ENCODE measurements at places on chromosomes 5 and 9.

DNA sequence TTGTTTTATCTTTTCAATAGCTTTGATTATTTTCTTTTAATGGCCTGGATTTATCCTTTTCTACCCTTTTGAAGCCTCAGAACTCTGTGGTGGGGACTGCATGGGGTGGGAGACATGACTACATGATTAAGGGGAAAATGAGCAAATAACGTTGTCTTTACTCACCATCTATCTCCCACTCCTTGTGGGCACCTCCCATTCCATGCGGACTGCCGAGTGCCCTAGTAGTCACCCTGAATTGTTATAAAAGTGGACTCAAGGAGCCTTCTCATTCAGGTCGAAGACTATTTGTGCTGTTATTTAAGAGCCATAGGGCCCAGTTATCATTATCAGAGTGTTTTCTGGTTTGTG lies 281.8 kb downstream of the MLLT3 start:
- no peak for DNase-seq

DNA sequence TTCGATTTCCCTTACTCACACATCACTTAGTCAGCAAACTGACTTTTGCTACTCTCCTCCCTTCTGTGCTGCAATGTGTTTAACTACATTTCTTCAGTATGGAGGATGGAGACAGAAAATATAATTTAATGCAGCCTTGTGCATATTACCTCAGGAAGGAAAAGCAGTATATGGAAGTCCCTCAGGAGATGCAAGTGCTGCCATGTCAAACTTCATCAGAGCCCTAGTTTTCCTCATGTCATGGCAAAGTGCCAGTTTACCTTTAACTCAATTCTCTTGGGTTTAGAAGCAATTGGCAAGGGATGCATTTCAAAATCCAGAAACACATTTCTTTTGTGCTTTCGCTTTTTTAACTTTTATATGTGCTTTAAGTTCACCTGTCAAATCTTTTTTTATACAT lies 365.4 kb downstream of the ISL1 start:
- no peak for DNase-seq

GRCh38 chr5:160253441-160253840 lies 24.1 kb downstream of the FABP6 start:
- DNase-seq, result no peak

DNA sequence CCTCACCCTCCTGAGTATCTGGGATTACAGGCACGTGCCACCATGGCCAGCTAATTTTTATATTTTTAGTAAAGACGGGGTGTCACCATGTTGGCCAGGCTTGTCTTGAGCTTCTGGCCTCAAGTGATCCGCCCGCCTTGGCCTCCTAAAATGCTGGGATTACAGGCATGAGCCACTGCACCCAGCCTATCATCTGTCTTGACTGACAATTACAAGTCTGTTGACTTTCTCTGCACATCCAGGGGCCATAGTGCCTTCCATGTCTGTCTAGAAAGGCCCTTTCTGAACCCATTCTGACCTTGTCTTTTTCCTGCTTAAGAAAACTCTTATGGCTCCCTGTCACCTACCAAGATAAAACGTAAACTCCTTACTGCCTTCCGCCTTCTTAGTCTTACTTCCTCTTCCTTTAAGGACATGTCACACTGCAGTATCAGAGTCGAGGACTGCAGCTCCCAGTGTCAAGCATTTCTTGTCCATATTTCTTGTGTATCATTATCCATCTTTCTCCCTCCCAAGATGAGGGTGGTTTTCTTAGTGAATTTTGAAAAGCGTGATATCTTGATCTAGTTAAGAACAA lies 49.9 kb upstream of the SHB start:
- no peak for DNase-seq

DNA sequence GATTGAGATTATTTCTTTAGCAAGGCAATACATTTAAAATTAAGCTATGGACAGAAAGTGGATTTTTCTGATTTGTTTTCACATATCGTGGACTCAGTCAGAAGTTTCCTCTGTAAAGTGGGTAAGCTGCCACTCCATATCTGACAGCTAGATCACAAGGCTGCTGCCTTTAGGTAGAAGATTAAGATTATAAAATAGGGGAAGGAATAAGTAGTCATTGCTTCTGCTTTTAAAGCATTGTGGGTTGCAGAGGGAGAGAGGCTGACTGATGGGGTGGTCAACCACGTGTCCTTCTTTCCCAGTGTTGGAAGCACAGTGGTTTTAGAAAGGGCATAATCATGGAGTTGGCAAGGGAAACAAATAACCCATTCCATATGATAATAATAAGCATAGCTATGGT lies 74.3 kb upstream of the MOCS2 start:
- no peak for DNase-seq

- DNase-seq, result no peak
Measured at GRCh38 chr5:95007921-95008597, 276.8 kb downstream of the MCTP1 start.
